ENCODE measurements at places on chromosomes 16 and 17.
A peak's percentile ranks its signal among the peaks of the same experiment; 100 is the strongest.

- no peak for DNase-seq
Measured at GRCh38 chr17:6376931-6377361, 58.0 kb downstream of the AIPL1 start.

- DNase-seq = no peak
Measured at GRCh38 chr16:87306516-87306915, 10.7 kb downstream of the C16orf95 start.

DNA sequence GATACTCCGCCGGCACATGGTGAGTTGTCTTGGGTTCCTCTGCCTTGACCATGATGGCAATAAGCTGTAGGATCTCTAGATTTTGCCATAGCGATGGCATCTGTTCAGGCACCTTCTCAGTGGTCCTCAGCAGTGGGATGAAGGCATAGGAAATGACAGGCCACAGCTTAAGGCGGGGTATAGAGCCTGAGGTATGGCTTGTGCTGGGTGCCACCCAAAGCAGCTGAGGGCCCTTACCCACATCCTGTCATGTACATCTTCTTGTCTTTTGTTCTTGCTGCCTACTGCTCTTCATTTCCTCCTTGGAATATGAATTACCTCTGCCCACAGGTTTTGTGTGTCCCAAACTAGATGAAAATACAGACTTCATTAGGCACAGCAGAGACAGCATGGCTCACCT is 29.5 kb downstream of the KAT7 start:
- DNase-seq = peak; percentile 9

- no peak for DNase-seq
Measured at GRCh38 chr17:1146561-1147265, 33.1 kb downstream of the ABR start.

- no peak for DNase-seq
Measured at GRCh38 chr17:80169107-80169506, 723 bp upstream of the CARD14 start.

DNA sequence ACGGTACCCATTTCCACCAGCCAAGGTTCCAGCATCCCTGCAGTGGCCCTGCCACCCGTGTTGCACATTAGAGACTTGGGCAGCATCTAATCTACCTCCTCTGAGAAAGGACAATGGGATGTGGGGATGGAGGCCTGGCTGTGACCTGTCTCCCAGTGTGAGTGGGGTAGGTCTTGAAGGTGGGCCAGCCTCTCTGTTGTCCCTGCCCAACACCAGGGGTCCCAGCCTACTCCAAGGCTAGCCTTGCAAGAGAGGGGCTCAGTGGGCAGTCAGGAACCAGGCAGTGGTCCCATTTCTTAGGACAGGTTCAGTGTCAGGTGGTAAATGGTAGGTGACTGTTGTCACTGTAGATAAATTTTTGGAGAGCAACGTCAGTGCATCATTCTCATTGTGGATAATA is 384.5 kb downstream of the SNX29 start:
- DNase-seq = no peak

DNA sequence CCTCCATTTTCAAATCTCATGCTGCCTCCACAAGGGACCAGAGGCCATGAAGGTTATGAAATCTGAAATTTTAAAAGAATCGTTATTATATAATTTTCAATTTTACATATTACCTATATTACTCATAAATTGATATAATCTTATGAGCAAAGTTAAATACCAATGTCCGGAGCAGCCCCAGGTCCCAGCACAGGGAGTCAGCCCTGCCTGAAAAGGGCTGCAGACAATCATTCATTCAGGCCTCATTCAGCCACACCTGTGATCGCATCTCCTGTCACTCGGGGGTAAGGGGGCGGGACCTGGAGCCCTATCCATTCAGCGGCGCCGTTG is 172.5 kb downstream of the AHSP start:
- no peak for DNase-seq

GRCh38 chr17:27741971-27742575 is 58.3 kb downstream of the NOS2 start:
- DNase-seq = no peak

DNA sequence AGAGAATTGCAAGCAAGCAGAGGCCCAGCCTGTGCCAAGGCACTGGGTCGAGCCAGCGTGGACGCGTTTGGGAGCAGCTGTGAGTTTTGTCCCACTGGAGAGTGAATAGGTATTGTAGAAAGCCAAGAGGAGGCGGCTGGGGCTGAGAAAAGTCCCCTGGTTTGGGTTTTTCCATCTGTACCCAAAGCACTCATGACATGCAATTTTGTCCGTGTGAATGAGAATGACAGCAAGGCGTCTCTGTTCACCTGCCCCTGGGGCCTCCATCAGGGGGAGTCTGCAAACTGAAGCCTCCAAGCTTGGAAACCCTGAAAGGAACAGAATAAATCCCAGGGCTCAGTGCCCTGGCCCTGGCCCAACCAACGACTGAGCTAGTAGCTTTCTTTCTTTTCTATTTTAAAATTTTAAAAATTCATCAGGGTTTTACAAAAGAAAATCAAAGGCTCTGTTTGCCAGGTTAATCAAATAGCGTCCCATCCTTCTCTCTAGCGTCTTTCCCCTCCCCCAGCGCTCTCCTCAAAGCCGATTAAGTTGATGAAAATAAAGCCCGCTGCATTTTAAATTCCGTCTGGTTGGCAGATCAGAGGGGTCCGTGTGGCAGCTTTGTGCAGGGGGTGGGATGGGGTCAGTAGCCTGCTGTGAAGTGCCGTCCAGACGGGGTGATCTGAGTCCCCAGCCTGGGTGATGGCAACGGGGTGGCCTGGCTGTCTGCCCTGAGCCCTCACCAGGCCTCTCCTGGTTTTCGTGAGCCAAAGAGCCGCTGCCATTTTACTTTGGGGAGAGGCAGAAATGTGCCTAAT is 171.0 kb downstream of the KATNIP start:
- DNase-seq = no peak

- DNase-seq = no peak
Measured at GRCh38 chr17:27457360-27457715, 1.1 kb downstream of the KSR1 start.

DNA sequence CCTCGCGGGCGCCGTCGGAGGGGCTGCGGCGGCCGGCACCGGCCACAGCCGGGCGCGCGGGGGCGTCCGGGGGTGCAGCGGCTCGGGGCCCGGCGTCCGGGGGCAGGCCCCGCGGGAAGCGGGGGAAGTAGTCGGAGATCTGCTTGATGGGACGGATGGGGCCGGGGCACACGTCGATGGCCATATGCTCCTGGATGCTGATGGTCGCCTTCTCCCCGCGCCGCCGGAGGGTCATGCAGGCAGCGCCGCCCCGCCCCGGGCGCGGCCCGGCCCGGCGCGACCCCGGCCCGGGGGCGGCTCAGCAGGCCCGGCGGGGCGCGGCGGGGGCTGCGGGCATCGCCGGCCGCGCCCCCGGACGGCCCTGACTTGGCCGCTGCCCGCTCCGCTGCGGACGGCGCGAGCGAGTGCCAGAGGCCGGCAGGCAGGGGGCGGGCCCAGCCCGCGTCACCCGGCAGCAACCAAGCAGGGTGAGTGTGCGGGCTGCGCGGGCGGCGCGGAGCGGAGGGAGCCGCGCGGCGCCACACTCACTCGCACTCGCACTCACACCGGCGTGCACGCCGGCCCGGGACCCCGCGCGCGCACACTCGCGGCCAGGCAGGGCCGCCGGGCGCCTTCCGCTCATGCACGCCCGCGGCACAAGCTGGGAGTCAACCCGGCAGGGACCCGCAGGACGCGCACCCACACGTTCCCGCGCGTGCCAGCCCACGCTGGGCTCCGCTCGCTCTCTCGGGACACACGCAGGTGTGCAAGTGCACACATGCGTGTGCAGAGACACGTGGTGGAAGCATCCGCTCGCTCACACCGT is at the start of gene DOC2B:
TSS of gene DOC2B (minus strand) at position 406 of the 805 bp plus-strand sequence. CDS start at position 235, 171 bp downstream.
- DNase-seq = no peak

GRCh38 chr17:17886226-17886625 is 49.4 kb upstream of the SREBF1 start:
- DNase-seq = no peak

- DNase-seq = peak; percentile 20
Measured at GRCh38 chr17:75996665-75997590, 3.7 kb upstream of the CDK3 start.

DNA sequence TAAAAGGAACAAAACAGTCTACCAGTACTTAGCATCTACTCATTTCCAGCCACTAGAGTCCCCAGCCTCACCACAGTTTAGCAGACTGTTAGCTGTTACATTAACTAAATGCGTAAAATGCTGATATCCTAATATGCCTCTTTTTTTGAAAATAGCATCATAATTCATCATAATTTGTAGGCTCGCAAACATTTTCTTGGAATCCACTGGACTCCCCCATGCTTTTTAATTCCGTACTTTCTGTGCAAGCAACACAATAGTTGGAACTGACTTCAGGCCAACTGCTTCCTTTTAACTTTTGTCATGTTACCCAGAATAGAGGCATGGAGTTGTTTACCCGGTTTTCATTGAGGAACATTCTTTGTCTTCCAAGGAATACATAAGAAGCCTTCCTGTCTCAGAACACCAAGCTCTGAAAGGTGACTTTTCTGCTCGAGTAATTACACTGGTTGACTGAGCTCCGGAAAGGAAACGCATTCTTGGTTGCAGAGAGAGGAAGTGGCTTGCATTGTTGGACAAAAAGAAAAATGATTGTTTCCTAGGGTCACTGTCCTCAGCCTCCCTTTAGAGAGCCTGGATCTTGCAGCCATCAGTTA is 30.9 kb upstream of the SEC14L1 start:
- no peak for DNase-seq

DNA sequence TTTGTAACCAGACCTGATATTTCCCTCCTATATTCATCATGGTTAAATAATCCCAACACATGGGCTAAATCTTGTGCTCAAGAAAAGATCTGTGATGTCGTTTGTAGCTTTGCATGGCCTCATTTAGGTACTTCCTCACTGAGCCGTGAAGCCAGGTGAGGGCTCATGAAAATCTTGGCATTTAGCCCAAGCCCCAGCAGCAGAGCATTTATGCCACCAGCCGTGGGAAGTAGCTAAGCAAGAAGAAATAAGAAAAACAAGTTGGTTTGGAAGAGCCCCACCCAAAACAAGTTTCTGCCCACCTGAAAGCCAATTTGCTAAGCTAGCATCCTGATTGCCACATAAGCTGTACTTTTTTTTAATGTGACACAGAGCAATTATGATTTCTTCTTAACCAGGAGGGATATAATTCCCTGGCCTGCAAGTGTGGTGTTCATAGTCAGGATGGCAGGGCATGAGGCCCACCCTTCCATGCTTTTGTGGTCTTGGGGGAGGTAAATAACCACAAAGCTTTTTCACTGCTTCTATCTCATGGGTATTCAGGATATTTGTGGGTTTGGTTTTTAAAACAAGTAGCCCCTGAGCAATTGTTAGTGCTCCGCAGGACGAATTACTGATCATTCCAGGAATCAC is 10.5 kb downstream of the TMIGD1 start:
- no peak for DNase-seq

DNA sequence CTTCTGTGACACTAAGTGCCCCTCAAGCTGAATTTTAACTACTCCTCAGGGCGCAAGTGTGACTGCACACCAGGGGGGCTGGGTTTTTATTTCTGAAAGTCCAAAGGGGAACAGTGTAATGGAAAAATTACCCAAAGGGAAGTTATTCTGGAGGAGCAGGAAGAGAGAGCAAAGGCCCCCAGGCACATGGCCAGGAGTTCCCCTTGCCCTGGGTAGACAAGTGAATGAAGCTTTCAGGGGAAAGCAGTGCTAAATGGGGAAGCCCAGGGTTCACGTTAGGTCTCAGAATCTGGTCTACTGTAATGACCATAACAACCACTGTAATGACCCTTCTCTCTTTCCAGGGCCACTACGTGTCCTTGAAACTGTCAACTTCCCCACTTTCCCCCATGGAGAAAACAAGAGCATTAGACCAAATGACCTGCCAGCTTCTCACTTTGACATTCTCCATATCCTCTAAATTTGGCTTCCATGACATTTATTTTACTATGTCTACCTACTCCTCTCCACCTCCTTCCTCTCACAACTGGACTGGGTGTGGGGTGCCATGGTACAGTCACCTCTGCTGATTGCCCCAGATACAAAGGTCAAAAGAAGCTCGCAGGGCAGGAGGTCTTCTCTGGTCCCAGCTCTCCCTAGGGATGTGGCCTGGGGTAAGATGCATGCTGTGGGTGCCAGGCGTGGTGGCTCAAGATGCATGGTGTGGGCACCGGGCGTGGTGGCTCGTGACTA is 34.1 kb upstream of the MMP2 start:
- DNase-seq = no peak

DNA sequence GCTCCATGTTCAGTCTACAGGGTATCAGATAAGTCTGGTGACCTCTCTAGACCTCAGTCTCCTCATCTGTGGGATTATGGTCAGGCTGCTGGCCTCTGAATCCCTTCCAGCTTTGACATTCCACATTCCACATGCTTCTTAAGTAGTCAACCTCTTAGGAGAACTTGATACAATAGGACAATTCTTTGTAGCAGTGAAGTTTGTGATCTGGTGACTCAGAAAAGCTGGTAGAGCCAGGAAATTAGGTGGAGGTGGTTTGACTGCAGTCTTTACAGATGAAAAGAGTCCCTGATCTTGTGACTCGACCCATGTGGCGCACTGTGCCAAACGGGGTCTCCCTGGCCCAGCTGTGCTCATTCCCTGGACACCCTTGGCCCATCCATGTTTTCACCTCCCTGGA is 147.8 kb downstream of the NTN1 start:
- DNase-seq = no peak

GRCh38 chr17:12794919-12795532 is 5.7 kb downstream of the ARHGAP44 start:
- DNase-seq = no peak

DNA sequence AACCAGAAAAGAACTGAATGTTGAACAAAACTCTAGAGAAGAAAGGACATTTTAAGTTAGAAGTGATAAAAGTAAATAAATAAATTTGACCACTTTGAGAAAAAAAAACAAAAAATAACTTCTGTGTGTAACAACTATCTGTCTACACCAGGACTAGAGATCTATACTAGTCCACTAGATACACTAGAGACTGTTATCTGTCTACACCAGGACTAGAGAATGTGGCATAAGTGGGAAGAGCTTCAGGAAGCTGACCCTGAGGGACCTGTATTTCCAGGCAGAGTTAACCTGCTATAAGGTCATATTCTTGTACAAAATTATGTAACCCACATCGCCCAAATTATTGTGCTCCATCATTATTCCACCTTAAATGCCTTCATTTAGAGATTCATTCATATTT is 160.8 kb downstream of the SKAP1 start:
- no peak for DNase-seq

- DNase-seq = no peak
Measured at GRCh38 chr17:59373882-59374495, 42.5 kb downstream of the YPEL2 start.

DNA sequence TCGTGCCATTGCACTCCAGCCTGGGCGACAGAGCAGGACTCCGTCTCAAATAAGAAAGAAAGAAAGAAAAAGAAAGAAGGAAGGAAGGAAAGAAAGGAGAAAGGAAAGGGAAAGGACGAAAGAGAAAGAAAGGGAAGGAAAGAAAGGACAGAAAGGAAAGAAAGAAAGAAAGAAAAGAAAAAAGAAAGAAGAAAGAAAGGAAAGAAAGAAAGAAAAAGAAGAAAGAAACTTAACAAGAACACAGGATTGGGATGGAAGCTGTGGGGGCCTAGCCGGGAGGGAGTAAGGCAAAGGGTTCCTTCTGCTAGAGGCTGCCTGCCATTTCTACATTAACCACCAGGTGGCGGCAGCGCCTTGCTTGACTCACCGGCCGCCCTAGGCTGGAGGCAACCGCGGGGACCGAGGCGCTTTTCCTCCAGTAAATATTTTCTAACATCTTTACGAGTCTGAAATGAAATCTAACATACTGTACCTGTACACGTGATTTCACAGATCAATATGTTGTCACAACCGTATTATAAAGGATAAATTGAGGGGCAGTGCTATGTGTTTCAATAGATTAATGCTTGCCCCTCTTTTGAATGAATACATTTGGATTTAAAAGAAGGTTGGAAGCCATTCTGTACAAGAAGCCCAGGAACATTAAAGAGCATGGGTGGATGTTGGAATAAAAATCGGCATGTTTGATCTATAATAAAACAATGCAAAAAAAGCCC is 6.1 kb downstream of the GJD3 start:
- DNase-seq = peak; percentile 87

All from stimulated activated CD4-positive, alpha-beta T cell treated with anti-CD3 and anti-CD28 coated beads, TNF-alpha, amount 100 ng/mL, for 48 hours (primary cell).